ENCODE measurements at places on chromosomes 13 and 19.

GRCh38 chr19:47398707-47399597, 20.4 kb downstream of the MEIS3 start:
- no peak for DNase-seq

- no peak for DNase-seq
These were observed 76.0 kb downstream of the CAB39L start for GRCh38 chr13:49367640-49368422.

- DNase-seq, result peak; percentile 81
These were observed 2.8 kb upstream of the CIRBP start for GRCh38 chr19:1266129-1266915.

GRCh38 chr13:44848920-44849676, 140.2 kb downstream of the NUFIP1 start:
- no peak for DNase-seq

DNA sequence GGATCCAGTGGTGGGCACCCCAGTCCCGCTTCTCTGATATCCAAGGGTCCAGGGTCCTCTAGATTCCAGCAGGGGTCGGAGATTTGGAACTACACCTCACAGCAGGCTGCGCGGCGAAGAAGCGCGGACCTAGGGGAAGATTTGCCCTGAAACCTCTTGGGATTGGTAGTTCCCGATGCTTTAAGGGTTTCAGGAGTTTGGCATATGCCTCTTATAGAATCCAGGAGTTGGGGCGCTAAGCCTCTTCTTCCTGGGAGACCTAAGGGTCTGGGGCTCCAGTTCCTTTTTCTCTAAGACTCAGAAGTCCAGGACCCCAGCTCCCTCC, 349 bp downstream of the BCL2L12 start:
- no peak for DNase-seq

DNA sequence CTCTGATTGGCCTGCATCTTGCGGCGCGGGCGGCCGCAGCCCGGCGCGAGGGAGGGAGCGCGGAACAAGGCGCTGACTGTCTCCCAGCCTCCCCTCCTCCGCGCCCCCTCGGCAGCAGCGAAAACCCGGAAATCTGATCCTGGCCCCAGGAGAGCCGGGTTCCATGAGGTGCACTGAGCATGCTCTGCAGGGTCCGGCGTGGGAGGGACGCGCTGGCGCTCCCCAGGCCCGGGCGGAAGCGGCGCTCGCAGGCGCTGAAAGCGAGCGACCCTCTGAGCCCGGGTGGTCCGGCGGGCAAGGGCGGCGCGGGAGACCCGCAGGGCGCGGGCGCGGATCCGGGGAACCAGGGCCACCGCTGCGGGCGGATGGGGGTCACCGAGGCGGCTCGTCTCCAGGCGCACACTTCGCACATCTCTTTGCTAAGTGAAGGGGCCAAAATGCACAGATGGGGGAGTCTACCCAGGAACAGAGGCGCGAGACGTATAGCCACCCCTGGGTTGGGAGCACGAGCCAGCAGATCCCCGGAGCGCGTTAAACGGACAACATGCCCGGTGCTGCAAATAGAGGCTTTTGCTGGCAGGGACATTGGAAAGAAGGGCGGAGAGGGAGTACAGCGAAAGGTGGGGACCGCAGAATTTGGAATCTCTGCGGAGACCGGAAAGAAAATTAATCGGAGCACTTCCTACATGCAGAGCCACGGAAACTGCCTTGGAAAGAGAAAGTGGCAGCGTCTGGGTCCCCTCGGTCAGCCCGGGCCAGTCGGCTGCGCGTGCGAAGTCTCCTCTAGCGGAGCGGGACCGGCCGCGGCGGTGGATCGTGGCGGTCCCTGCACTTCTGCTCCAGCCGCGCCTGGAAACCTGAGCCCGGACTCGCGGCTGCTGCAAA, 510 bp upstream of the PCDH9 start:
- DNase-seq, result peak; percentile 89

DNA sequence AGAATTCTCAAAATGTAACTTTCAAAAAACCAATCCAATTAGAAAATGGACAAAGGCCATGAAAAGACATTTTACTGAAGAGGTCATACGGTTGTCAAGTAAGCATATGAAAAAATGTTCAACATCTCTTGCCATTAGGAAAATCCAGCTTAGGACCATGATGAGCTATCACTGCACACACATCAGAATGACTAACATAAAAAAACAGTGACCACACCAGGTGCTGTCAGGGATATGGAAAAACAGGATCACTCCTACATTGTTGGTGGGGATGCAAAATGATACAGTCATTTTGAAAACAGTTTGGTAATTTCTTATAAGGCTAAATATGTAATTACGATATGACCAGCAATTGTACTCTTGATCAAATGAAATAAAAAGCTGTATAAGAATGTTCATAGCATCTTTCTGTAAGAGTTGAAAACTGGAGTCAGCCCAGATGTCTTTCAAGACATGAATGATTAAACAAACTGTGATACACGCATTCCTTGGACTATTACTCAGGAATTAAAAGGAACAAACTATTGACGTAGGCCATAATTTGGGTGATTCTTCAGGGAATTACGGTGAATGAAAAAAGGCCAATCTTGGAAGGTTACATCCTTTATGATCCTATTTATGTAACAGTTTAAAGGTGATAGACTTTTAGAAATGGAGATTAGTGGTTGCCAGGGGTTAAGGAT, 26.9 kb upstream of the RCBTB2 start:
- no peak for DNase-seq

- DNase-seq, result peak; percentile 56
These were observed 3.5 kb downstream of the IER2 start for GRCh38 chr19:13153569-13154240.

GRCh38 chr13:56102641-56103040, 1038.1 kb upstream of the PRR20A start:
- DNase-seq, result no peak

DNA sequence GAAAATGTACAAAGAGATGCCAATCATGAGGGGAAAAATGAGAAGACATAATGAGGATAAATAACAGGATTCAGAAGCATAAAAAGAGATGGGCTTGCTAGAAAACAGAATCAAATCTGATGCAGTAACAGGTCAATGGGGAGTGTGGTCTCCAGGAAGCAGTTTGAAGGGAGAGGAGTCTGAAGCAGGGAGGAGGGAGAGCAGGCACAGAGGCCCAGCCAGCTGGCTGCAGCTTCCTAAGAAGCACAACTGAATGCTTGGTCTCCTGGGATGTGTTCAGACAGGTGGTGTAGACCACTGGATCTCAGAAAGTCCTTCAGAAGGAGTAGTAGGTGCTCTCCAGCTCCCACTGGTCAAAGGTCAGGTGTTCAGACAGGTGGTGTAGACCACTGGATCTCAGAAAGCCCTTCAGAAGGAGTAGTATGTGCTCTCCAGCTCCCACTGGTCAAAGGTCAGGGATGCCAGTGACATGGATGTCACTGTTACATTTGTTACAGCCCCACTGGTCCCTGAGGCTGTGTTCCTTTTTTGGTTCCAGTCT, 68.3 kb upstream of the UBAC2 start:
- DNase-seq, result no peak

DNA sequence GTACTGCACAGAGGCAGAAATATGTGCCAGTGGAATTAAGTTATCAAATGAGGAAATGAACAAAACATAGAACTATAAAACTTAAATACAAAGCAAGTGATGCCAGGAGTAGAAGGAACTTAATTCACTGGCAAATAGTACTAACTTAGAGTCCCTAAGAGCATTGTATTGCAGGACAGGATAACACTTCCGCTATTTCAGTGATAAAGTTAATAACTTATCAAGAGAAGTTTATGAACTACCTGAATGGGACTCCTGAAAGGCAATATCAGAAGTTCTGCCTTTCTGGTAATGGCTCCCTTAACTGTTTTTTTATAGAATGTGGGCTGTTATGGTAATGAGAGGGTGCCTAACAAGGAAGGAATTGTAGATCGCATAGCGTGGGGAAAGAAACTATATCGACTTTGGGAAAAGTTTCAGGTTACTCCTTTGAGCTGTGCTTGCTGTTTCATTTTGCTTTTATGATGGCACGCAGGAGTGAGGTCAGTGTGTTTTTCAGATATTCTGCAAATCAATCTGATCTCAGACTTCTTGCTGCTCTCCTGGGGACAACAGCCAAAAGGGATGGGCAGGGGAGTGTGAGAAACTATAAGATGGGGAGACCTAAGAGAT, 95.3 kb upstream of the MLNR start:
- DNase-seq, result no peak

DNA sequence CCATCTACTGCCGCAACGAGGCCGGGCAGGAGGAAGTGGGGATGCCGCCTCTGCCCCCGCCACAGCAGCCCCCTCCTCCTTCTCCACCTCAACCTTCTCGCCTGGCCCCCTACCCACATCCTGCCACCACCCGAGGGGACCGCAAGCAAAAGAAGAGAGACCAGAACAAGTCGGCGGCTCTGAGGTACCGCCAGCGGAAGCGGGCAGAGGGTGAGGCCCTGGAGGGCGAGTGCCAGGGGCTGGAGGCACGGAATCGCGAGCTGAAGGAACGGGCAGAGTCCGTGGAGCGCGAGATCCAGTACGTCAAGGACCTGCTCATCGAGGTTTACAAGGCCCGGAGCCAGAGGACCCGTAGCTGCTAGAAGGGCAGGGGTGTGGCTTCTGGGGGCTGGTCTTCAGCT, 3.4 kb upstream of the NUP62 start:
- DNase-seq, result no peak

Measured in MV-4-11 (cell line).